Hematopoietic multipotent progenitor cell (in vitro differentiated cells): ENCODE measurements at places on chromosomes 2 and 18.

DNA sequence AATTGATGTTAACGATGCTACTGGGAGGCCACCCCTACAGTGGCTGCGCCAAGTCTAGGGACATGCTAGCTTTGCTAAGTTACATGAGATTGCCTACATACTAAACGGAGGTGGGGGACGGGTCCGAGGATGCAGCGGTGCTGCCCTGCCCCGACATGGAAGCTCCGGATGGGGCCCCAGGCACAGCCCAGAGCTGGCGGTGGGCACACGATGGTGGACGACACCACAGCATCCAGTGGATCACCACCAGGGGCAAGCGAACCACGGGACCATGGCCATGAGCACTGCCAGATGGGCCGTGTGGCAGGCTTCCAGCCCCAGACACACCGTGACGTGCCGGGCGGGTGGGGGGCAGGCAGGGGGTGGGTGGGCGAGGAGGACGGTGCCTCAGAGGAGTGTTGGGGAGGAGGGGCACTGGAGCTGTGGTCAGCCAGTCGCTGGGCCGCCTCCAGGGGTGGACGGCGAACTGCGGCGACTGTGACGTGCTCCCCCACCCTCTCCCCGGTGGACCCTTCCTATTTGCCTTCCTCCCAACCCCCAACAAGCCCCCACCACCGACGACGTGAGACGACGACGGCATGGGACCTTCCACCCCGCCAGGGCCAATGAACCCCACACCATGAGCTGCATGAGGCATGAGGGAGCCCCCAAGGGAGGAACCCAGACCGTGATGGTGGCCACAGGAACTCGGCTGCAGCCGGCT lies 90.6 kb upstream of the ANKRD30BL start:
- no peak for DNase-seq

- DNase-seq: no peak
These were observed 777.7 kb upstream of the ACVR2A start for GRCh38 chr2:147067136-147067535.

DNA sequence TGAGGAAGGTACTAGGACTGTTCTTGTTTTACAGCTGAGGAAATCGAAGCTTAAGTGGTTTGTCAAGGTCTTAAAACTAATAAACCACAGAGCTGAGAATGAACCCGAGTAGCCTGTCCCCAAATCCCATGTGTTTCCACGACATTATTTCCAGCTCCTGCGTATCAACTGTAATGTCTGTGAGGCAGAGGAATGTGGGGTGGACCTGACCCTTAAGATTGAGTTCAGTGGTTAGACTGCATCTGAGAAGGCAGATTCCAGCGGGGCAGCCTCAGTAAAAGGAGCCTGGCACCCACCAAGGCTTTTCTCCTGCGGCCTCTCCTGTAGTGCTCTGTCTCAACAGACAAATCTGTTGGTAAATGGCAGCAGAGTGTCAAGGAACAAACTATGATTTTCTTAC lies 81.9 kb upstream of the TMEM178A start:
- DNase-seq: no peak

- DNase-seq: no peak
These were observed 10.8 kb downstream of the GPR35 start for GRCh38 chr2:240635998-240636547.

DNA sequence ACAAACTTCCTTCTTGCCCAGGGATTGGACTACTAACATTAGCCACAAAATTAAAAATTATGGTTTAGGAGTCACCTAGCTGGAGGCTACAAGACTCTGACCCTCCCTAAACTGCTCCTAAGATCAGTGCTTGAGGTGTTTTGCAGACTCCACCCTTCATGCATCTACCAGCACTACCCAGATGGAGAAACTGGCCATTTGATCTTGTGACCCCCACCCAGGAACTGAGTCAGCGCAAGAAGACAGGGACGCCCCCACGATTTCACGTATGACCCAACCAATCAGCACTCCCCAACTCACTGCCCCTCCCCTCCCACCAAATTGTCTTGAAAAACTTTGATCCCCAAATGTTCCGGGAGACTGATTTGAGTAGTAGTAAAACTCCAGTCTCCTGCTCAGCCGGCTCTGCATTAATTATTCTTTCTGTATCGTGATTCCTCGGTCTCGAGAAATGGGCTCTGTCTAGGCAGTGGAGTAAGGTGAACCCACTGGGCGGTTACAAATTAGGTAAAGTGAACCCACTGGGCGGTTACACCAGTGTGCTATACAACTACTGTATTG lies 40.1 kb upstream of the CCDC88A start:
- DNase-seq: no peak

GRCh38 chr2:53317861-53318260 lies 449.7 kb upstream of the CHAC2 start:
- no peak for DNase-seq

DNA sequence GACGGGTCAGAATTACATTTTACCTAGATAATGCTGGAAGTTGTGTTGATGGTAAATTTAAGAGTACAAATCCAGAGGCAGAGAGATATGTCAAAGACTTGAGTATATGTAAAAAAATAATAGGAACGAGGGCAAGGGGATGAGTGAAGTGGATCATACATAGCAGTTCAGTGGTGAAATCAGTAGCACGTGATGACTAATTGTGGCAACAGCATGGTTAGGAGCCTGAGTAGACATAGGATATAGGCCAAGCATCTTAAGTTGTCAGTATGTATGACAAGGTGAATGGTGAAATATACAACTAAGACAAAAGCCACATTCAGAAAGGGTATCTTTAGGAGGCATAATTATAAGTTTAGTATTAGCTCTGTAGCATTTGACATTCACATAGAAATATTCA lies 826.5 kb upstream of the PIK3C3 start:
- DNase-seq: no peak

DNA sequence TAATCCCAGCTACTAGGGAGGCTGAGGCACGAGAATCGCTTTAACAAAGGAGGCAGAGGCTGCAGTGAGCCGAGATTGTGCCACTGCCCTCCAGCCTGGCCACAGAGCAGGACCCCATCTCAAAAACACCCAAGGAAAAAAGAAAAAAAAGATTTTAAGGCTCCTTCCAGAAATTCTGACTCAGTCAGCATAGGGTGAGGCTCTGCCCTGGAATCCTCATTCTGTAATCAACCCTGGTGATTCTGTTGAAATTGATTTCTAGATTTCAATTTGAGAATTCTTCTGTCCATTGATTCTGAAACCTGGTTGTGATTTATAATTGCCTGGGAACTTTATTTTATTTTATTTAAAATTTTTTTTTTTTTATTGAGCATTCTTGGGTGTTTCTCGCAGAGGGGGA lies 27.1 kb upstream of the VPS4B start:
- no peak for DNase-seq

GRCh38 chr2:17539611-17540092 lies 844 bp upstream of the VSNL1 start:
- no peak for DNase-seq
